ENCODE measurements at places on chromosomes 5 and 9.

GRCh38 chr5:143182106-143182505 lies 221.4 kb downstream of the NR3C1 start:
- DNase-seq, result no peak

GRCh38 chr9:28834156-28834555 lies 1260.9 kb upstream of the C9orf72 start:
- no peak for DNase-seq

DNA sequence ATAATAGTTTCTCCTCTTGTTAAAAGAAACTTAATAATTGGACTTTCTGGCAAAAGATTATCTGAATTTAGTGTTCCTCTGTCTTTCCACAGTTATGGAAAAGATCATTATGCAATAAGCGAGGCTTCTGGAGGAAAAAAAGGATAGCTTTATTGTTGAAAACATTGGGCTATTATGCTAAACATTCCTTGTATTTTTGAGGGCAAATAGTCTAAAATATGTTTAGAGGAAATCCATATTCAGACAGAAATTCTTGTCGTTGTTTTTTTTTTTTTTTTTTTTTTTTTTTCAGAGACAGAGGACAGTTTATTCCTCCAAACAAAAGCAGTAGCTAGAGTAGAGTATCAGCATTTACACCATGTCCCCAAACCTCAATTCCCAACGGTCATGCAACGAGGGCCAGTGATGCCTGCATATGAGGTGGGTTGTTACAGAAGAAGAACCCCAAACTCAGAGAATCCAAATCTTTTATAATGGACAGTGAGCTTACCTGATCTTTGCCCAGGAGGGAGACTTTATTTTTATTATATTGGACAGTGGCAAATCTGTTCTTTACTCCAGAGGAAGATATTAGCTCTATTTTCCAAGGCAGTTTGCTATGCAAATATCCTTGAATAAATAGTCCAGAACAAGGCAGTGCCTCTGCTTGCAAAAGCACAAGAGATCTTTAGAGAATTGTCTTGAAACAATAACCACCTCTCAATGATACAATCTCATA lies 48.4 kb upstream of the CDK5RAP2 start:
- no peak for DNase-seq

- no peak for DNase-seq
Measured at GRCh38 chr5:88772047-88772446, 110.9 kb downstream of the MEF2C start.

GRCh38 chr9:124300312-124300711 lies 42.6 kb downstream of the NEK6 start:
- no peak for DNase-seq

DNA sequence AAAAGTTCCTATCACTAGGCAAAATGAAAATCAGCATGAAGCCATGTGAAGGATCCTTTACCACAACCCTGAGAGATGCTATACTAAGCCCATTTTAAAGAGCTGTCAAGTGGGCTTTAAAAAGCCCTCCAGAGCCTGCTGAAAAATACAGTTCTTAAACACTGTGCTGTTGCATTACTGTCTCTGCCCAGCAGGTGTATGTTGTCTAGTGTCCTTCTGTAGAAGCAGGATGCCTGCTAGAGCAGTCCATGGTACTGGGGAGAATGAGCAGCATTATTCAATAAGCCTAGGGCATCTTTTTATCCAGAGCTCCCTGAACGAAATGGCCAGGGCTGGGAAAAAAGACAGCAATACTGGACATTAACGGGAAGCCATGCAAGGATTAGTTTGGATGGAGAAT lies 126.2 kb upstream of the PLCXD3 start:
- DNase-seq, result peak; percentile 76
